ENCODE measurements at places on chromosomes 1 and 21.

DNA sequence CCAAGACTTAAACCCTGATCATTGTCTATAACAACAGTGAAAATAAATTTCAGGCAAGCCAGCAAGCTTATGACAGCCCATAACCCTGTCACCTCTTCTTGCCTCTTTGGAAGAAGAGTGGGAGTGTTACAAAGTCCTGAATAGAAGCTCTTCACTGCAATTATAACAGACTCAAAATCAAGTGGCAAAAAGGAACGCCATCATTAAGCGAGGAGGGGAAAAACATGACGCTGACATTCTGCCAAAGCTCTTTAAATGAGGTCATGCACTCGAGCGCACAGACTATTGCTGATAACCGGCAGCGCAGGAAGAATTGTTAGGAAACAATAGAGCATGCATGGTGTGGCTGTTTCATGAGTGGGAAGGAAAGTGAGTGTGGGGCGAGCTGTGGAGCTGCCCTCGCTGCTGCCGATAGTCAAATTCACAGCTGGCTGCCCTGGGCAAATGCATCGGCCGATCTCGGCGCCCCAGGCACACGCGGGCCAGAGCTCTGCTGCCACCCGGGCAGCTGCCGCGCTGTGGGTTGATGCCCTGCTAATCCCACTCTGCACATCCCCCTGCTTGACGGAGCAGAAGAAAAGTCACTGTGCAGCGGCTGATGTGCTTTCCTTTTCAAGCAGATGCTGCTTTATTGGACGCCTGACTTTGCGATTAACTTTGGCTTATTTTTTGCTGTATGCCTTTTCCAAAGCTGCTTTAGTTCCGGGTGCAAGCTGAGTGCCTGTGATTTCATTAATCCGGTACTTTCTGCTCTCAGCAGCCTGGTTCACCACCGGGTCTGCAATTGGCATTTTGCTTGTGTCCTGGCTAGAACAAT, 102.4 kb upstream of the ST6GALNAC5 start:
- DNase-seq, result no peak

GRCh38 chr1:88917321-88918025, 26.1 kb upstream of the GTF2B start:
- no peak for DNase-seq

DNA sequence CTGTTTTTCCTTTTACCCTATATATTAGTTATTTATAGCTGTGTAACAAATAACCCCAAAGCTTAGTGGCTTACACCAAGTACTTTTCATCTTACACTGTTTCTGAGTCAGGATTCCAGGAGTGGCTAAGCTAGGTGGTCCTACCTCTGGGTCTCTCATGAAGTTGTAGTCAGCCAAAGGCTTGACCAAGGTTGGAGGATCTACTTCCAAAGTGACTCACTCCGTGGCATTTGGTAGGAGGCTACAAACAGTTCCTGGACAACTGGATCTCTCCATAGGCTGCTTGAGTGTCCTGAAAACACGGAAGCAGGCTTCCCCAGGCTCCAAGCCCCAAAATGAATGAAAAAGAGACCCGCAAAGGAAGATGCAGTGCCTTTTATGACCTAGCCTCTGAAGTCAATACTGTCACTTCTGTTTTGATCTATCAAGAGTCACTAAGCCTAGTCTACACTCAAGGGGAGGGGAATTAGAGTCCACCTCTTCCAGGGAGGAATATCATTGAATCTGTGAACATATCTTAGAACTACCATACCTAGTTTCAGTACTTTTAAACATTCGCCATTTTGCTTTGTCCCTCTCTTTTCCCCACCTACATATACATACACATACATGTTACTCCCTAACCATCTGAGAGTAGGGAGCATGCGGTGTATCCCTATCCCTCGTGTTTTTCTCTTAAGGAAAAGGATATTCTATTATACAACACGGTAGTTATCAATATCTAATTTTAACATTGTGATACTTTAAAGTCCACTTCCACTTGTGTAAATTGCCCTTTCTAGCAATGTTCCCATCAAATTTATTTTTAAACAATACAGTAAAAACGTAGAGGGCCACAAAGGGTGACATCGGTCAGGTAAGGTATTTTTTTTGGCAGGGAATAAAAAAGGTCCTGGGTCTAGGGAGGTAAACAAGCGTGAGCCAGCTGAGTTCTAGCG, 67.2 kb downstream of the SLC35A3 start:
- DNase-seq, result no peak

DNA sequence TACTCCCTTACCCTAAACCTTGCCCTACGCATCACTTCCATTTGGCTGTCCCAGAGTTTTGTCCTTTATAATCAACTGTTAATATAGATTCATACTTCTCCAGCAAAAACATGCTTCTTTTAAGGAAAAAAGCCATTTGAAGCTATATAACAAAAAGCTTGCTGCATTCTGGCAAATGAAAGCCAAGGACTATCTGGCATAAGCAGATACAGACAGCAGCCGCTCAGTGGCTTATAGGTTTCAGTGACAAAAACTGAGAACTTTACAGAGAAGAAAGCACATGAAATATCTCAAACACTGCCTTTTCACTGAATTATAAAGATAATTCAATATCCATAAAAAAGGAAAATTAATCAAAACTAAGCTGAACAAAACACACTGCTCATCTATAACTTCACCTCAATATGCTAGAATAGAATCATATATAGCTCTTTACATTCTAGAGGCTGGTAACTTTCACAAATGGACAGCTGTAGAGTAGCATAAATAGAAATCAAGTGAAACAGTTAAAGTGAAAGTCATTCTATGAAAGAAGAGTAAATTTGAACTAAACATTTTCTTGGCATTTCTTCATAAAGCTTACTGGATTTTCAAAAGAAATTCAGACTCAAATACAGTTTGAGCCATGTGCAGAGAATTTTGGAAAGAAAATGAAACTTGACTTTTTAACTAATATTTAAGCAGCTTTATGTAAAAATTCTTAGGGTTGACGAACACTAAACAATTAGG, 19.6 kb downstream of the CDC42BPA start:
- no peak for DNase-seq

- no peak for DNase-seq
These were observed 64.3 kb downstream of the ADSS2 start for GRCh38 chr1:244387415-244387814.

DNA sequence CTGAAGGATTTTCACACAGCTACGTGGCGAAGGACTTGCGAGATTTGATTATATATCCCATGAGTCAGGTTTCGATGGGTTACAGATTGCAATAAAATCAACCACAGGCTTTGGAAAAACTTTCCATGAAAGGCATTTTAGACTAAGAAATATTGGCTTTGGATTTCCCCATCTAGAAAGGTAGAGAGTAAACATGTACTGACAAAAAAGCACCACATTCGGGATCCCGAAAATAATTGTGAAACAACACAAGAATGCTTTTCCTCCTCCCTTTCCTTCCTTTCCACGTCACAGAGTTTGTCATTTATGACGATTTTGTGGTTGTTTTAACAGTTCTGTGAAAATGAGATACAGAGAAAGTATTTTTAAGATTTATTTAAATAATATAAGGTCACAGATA, 38.5 kb downstream of the TGFB2 start:
- no peak for DNase-seq

- DNase-seq, result no peak
These were observed 5.1 kb downstream of the FCRL2 start for GRCh38 chr1:157771661-157772425.

- DNase-seq, result no peak
These were observed 40.4 kb upstream of the BMP8A start for GRCh38 chr1:39450956-39451606.

- no peak for DNase-seq
These were observed 271.7 kb upstream of the C1orf174 start for GRCh38 chr1:4171480-4172450.

All from stimulated activated CD8-positive, alpha-beta memory T cell treated with anti-CD3 and anti-CD28 coated beads, Interleukin-7, amount 100 ng/mL, for 1 hour (primary cell).